SW 1271 (cell line): ENCODE measurements at places on chromosomes 6 and 20.
A peak's percentile ranks its signal among the peaks of the same experiment; 100 is the strongest.

DNA sequence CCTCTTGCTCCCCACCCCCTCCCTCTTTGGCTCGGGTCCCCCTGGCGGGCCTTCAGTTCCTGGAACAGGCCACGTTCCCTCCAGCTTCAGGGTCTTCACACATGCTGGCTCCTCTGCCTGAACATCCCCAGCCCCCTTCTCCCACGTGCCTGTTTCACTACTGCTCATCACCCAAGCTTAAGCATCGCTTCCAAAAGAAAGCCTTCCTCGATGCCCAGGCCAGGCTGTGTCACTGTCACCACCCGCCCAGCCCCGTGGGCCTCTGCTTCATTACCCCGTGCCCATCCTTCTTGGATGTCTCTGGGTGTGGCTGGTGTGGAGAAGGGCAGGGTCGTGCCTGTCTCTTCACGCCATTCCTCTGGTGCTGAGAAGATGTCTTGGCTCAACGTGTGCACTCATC lies 2.8 kb downstream of the DLGAP4 start:
- DNase-seq, result no peak

DNA sequence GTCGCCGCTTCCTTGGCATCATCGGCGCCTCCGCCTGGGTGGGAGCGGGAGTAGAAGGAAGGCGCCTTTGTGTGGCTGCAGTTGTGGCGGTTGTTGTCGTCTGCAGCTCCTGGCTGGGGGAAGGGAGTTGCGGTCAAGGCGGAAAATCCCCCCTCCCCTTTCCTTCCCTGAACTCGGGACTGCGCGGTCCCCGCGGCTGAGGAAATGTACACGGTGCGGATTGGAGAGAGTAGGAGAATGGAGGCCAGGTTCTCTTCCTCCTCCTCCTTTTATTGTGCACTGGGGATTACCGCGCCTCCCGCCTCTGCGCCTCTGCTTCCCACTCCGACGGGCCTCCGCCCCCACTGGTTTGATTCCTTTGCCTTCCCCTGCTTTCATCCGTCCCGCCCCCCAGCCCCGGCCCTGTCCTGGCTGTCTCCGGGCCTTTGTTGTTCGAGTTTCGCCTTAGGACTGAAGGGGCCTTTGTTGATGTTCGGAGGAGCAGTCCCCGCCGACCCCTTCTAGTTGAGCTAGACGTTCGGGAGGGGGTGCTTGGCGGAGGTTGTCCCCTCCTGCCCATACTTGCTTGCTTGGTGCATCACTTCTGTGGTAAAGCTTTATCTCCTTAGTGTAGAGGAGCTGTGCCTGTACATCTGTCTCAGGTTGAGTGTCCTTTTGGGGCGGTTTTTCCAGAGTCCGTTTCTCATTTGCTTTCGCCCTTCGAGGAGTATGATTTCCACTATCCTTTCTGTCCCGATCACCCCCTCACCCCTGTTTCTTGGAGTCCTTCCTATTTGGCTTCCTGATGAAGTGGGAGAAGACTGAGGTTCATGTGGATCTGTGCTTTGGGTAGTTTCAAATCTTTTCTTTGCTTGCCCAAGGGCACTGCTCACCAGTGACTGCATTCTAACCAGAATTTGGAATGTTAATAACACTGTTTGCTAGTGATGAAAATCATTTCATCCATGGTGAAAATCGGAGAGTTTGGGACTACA lies 764 bp downstream of the ZNF292 start:
- peak; percentile 53 for DNase-seq

- DNase-seq, result no peak
Observed at GRCh38 chr20:36775826-36776225, 2.3 kb upstream of the DSN1 start.

- DNase-seq, result no peak
Observed at GRCh38 chr6:14455427-14455826, 337.9 kb downstream of the CD83 start.

GRCh38 chr20:62990306-62990825 lies 16.4 kb downstream of the BHLHE23 start:
- no peak for DNase-seq

- no peak for DNase-seq
Observed at GRCh38 chr20:1987826-1988225, 6.0 kb downstream of the PDYN start.

DNA sequence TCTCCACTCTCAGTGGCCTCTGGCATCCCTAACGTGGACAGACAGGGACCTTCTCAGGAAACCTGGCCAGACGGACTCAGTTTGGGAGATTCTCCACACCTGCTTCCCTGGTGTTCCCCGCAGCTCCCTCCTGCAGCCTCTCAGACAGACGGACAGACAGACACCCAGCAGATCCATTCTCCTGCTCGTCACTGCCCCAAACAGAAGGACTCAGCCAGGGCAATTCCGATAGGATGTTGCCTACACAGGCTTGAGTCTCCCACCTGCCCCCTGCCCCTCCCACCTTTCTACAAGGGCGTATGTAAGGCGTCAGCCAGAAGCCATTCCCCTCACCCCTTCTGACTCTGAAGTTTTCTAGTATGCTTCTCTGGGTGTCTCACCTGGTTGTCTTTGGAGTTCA lies 428 bp downstream of the CCM2L start:
- no peak for DNase-seq
